ENCODE measurements at places on chromosomes 2 and 18. TPM values are rescaled to one million over a fixed set of nuclear protein-coding genes. Genes with fewer than 3 reads are reported as not detected.

- no peak for DNase-seq
These were observed 203.5 kb downstream of the LPIN1 start for GRCh38 chr2:11949732-11950523.

GRCh38 chr2:116716038-116716437, 1098.5 kb upstream of the DDX18 start:
- no peak for DNase-seq

DNA sequence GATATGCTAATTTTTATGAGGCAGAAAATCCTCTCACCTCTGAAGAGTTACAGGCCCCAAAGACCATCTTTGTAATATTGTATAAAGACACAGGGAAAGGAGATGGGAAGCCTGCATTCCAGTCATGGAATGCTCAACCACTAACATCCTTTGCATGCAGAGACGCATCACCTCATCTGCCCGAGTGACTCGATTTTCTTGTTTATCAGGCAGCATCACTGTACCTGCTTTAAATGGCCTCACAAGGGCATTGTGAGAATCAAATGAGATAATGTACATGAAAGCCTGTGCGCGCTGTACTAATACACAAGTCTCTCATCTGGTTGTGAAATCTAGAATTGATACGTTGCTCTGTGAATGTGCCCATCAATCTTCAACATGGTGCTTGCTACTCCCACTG, 10.2 kb upstream of the TMEM247 start:
- DNase-seq: no peak

- no peak for DNase-seq
These were observed 57.8 kb upstream of the CCDC141 start for GRCh38 chr2:179107737-179108136.

- DNase-seq: no peak
These were observed 68.8 kb upstream of the TACR1 start for GRCh38 chr2:75268112-75268511.

DNA sequence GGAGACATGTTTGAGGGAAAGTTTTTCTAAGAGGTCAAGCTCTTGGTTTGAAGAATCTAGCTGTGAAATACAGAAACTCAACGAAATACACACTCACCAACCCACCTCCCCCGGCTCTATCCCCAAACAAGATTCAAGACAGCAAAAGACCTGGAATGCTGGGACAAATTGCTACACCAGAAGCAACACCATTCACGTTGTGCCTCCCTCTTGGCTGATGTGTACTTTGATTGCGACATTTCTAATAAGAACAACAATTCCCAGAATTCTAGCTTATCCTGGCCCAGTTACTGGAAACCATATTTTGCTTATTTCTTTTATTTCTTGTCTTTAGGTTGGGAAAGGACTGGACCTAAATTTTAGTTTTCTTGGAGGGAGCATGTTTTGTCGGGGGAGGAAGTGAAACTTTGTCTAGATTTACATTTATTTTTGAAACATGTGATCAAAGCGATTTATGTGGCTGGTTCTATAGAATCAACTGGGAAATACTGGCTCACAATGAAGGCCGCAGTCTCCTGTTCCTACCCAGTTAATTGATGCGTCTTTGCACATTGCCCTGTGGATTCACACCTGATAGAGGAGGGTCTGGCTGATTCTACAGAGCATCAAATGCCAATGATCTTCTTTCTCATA, 29.6 kb upstream of the LPIN1 start:
- DNase-seq: no peak

TXNDC2 gene
- not detected for total RNA-seq

KCNIP3 gene
- 35.1 TPM for total RNA-seq

CHN1 gene
- 23.8 TPM for total RNA-seq

KCNJ13 gene
- total RNA-seq: not detected

Data from tibial nerve (tissue), 4 donors.